NCI-H446 treated with DMSO at 0.1 percent for 48 hours (cell line): ENCODE measurements at places on chromosomes 7 and 10.
A peak's percentile ranks its signal among the peaks of the same experiment; 100 is the strongest.

- DNase-seq, result peak; percentile 83
Measured at GRCh38 chr7:84701524-84702306, 485.1 kb downstream of the SEMA3D start.

GRCh38 chr10:87656431-87657072 is 3.1 kb upstream of the PAPSS2 start:
- no peak for DNase-seq

DNA sequence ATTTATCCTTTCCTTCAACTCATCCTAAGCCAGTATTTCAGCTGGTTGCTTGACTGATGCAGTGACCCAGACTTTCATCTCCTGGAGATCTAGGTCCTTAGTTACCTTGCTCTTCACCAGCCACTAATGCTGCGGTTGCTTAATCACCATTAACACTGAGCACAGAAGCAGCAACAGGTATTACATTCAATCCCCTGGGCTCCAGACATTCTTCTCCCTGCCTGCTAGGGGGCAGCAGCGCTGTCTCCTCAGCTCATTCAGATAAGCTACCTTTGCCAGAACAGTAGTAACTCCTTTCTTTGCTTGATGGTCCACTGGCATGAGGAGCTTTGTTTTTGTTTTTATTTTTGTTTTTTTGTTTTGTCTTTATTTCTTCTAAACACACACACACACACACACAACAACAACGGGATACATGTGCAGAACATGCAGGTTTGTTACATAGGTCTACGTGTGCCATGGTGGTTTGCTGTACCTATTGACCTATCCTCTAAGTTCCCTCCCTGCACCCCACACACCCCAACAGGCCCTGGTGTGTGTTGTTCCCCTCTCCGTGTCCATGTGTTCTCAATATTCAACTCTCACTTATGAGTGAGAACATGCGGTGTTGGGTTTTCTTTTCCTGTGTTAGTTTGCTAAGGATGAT is 1043.2 kb upstream of the C7orf33 start:
- no peak for DNase-seq

GRCh38 chr10:9745158-9745557 is 1272.5 kb upstream of the CELF2 start:
- no peak for DNase-seq

DNA sequence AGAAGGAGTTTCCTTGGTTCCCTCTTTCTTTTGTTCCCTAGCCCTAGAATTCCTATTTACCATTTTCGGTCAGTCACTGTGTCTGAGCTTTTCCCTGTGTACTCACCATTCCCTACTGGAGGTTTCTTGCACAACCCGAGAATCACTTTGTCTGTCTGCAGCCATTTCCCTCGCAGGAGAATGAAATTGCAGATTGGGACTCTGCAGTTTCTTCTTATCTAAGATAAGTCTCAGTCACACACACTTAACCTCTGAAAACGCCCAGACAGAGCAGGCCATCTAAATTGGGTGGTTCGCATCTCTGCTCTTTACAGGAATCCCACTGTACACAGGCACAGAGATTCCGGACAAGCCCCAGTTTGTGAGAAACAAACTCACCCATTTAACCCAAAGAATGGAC is 58.6 kb upstream of the CNTNAP2 start:
- DNase-seq, result no peak

GRCh38 chr7:99021941-99022560 is 121.9 kb downstream of the SMURF1 start:
- no peak for DNase-seq

DNA sequence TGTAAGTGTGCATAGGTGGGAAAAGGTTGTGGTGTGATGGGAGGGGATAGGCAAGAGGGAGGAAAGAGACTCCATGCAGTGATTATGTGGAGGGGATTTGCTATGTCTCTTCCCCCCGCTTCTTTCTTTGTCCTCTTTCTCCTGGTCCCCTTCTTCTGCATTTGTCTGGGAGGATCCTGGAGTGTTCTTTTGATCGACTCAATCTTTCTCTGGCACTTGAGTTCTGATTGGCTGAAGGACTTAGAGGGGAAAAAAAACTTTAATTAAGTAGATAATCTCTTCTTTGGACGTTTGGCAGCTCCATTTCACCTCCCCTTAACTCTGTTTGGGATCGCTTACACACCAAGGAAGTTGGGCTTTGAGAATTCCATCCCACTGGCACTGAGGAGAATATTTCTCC is at the start of gene WNT8B:
TSS of gene WNT8B (plus strand) at position 301 of the 400 bp plus-strand sequence. CDS start 160 bp downstream, outside the sequence.
- DNase-seq, result no peak

DNA sequence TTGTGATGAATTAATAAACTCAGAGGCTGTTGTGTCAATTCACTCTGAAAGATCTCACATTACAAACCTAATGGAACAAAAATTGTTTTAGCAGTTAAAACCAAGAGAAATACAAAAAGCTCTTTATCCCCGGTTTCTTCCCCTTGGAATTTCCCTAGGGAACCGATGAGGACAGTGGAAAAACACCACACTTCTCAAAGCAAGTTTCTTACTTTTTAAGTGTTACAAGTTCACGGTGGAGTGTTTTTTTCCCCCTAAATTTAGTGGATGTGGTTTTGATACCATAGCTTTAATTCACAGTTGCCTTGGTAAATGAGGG is 10.3 kb downstream of the BAMBI start:
- DNase-seq, result no peak

DNA sequence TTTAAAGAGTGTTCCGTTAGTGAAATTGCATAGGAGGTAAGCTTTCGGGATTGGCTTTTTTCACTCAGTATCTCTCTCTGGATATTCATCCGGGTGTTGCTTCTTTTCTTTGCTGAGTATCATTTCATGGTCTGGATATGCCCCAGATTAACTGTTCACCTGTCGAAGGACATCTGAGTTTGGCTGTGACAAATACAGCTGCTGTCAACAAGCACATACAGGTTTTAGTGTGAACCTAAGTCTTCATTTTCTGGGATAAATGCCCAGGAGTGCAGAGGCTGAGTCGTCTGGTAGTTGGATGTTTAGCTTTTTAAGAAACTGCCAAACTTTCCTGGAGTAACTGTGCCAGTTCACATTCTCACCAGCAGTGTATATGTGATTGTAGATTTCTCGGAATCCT is 5.6 kb downstream of the DOCK1 start:
- DNase-seq, result no peak

GRCh38 chr7:27210441-27211083 is 10.7 kb upstream of the HOXA13 start:
- no peak for DNase-seq

DNA sequence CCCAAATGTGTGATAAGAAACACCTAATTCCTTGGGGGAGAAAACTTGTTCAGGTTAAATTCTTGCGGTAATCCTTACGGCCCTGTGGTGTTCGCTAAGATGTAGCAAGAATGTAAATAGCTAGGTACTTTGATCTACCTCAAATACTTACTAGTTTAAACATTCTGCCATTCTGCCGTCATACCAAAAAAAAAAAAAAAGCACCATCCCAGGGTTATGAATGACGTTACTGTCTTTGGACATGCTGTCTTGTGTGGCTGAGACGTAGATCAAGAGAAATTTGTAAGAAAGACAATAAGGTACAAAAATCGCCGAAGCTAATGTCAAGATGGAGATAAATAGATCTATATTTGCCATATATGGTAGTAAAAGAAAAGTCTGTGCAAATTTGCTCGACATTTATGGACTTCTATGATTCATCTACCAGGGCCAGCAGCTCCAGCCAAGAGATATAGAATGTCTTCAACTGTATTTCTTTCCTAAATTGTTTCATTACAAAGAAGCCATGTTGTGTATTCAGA is 195.6 kb downstream of the CUX1 start:
- DNase-seq, result no peak

GRCh38 chr10:10967029-10967428 is 50.6 kb upstream of the CELF2 start:
- DNase-seq, result no peak

GRCh38 chr7:3732395-3733005 is 431.4 kb downstream of the SDK1 start:
- DNase-seq, result no peak

GRCh38 chr10:8702181-8702580 is 647.7 kb downstream of the GATA3 start:
- DNase-seq, result no peak

DNA sequence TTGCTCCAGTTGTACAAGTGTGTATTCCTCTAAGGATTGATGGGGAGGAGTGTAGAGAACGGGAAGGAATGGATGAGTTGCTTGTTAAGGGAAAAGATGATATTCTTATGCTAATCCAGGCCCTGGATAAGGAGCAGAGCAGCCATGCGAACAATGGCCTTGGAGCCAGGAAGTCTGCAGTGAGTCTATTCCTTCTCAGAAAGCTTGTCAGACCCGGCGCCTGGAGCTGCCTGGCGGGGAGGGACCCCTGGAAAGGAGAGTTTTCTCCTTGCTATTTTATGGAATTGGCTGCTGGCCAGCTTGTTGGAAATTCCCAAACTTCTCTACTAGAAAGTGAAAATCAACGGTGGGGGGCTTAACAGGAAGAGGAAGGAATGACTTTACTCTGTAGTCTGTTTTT is 89.1 kb downstream of the MMRN2 start:
- DNase-seq, result peak; percentile 36

DNA sequence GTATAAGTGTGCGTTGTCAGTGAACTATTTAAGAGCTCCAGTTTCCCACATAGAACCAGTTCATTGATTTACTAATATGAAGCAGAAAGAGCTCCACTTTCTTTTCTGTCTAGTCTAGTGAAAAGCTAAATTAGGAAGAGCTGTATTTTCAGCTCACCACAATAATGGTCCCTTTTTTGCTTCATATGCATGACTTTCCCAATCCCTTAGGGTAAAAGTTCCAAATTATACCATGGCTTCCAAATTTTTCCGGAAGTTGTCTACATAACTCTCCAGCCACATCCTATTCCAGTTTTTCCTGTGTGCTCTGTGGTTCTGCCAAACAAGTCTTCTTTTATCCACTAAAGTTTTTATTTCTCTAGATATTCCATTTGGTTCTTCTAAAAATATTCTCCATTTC is 685.2 kb downstream of the REEP3 start:
- no peak for DNase-seq

DNA sequence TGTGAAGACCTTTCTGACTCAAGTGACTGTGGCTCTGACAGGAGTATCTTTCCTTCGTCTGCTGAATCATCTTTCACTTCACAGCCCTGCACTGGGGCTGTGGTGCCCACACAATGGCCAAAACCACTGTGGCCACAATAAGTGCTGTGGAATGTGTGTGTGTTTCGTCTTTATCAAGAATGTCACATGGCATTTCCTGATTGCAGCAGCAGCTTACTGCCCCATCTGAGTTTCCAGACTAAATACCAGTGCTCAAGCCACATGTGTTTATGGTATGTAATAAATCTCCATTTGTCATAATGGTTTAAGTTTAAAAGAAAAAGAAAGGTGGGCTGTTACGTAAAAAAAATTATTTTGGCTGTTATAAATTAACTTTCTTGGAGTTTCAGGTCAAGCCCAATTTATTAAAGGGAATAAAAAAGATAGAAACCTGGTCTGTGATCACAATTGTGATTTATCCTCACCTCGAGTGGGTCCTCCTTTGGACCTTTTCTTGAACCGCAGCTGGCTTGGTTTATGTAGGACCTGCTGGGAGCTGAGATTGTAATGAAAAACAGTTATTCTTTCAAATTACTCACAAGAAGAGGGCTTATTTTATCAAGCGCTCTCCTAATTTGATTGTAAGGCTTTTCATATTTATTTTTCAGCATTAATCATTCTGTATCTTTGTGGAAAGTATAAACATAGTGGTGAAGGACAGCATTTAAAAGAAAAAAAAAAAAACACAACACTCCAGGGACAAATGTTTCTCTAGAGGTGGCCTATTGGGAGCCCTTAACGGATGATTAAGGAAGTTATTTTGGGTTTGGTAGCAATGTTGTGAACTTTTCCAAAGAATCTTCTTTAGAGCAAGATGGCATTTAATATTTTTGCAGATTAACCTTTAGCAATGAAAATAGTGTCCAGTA is 116.2 kb downstream of the LRMDA start:
- no peak for DNase-seq
